ENCODE measurements at places on chromosomes 5 and 9.

- peak; percentile 25 for DNase-seq
These were observed 22.5 kb downstream of the ZNF618 start for GRCh38 chr9:113898596-113898995.

DNA sequence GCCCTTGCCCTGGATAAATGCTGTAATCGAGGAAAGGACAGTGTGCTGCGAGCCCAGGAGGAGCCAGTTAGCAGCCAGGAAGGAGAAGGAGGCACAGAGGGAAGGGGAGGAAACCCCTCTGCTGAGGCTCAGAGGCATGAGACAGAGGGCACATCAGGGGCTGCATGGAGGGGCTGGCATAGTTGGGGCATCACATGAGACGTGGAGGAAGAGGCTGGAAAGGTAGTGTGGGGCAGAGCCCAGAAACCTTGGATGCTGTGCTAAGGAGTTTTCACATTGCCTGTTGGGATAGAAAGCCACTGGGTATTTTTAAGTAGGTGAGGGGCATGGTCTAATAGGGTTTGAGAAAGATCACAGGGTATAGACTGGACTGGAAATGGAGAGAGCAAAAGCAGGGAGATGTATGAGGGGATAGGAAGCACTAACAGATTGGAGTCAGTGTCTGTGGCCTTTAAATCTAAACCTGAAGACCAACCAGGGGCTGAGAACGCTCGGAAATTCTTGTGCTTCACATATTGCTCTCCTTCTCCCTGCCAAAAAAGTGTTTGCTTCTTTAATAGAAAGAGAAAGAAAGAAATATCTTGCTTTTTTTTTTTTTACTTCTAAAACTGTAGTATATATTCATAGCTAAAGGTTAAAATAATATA lies 33.0 kb upstream of the ANGPTL2 start:
- DNase-seq, result no peak

GRCh38 chr9:78286946-78287388 lies 10.0 kb upstream of the PSAT1 start:
- no peak for DNase-seq

DNA sequence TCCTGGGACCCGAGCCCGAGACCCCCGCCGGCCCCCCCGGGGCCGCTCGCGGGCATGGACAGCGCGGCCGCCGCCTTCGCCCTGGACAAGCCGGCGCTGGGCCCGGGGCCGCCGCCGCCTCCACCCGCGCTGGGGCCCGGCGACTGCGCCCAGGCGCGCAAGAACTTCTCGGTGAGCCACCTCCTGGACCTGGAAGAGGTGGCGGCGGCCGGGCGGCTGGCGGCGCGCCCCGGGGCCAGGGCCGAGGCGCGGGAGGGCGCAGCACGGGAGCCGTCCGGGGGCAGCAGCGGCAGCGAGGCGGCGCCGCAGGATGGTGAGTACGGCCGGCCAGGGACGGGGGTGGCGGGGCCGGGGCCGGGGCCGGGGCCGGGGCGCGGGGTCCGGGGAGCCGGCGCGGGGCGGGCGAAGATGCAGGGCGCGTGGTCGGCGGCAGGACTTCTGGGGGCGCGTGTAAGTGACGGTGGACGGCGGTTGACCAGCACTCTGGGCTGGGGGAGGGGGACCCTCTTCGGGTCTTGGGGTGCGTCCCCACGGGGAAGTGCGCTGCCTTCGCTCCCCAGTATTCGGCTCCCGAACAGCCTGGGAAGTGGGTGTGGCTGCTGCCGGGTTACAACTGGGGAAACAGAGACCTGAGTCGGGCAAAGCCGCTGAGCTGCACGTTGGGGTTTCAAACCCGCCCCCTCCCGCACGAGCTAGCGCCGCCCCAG lies 520 bp downstream of the PRRX2 start:
- DNase-seq, result no peak

DNA sequence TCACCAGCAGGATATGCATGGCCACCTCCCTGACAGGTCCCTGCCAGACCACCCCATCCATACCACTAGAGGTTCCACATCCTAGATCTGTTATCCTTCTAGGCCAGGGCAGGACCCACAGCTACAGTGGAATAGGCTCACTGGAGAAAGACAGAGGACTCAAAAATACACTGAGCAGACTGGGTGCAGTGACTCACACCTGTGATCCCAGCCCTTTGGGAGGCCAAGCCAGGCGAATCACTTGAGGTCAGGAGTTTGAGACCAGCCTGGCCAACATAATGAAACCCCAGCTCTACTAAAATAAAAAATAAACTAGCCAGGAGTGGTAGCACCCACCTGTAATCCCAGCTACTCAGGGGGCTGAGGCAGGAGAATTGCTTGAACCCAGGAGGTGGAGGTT lies 56.5 kb upstream of the TESK1 start:
- DNase-seq, result no peak

- no peak for DNase-seq
These were observed 2125.8 kb upstream of the WWC1 start for GRCh38 chr5:166165596-166165995.

DNA sequence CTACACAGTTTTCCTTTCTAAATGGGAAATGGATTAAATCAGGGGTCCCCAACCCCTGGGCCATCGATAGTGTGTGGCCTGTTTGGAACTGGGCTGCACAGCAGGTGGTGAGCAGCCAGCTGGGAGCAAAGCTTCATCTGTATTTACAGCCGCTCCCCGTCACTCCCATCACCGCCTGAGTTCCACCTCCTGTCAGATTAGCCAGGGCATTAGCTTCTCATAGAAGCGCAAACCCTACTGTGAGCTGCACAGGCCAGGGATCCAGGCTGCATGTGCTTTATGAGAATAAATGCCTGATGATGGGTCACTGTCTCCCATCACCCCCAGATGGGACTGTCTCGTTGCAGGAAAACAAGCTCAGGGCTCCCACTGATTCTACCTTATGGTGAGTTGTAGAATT lies 41.2 kb upstream of the FLT4 start:
- DNase-seq, result no peak

DNA sequence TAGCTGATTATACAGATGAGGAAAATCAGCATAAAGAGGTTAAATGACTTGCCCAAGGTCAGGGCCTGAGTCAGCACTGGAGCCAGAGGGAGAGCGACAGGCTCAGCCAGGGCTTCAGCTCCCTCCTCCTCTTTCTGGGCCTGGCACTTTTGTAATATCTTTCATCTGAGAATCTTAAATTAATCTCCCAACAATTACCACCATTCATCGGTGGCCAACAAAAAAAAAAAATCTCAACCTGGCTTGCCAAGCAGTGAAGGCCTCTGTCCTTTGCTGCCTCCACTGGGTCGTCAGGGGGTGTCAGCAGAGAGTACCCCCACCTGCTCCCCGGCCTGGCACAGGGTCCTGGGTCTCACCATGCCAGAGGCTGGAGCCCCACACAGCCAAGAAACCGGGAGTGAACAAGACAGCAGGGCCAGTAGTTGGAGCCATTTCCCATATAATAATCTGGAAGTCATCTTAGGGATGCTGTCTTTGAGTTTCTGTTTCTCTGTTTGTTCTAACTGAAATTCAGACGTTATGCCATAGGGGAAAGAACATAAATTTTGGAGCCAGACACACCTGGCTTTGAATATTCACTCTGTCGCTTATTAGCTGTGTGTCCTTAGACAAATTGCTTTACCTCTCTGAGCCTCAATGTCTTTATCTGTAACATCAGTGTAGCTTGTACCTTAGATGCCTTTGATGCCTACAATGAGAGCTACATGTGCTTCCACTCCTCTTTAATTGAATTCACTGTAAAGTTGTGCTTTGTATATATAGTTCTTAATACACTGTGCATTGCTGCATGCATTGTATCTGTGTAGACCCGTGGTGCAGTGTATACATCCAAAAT lies 299.9 kb upstream of the MSX2 start:
- no peak for DNase-seq

- no peak for DNase-seq
These were observed 1180.4 kb downstream of the CDH9 start for GRCh38 chr5:25858019-25858418.

DNA sequence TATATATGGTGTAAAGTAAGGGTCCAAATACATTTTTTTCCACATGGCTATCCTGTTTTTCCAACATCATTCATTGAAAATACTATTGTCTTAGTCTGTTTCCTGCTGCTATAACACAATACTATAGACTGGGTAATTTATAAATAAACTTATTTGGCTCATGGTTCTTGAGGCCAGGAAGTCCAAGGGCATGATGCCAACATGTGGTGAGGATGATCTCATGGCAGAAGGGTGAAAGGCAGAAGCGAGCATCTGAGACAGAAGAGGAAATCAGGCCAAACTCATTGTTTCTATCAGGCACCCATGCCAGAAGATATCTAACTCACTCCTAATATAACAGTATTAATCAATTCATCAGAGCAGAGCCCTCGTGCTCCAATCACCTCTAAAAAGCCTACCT lies 42.6 kb downstream of the ANKRD55 start:
- DNase-seq, result no peak

GRCh38 chr5:61622156-61622555 lies 290.1 kb downstream of the ZSWIM6 start:
- DNase-seq, result no peak

GRCh38 chr5:156515121-156515520 lies 188.2 kb downstream of the SGCD start:
- DNase-seq, result no peak

GRCh38 chr9:128335161-128335560 lies 5.2 kb upstream of the SLC27A4 start:
- no peak for DNase-seq

DNA sequence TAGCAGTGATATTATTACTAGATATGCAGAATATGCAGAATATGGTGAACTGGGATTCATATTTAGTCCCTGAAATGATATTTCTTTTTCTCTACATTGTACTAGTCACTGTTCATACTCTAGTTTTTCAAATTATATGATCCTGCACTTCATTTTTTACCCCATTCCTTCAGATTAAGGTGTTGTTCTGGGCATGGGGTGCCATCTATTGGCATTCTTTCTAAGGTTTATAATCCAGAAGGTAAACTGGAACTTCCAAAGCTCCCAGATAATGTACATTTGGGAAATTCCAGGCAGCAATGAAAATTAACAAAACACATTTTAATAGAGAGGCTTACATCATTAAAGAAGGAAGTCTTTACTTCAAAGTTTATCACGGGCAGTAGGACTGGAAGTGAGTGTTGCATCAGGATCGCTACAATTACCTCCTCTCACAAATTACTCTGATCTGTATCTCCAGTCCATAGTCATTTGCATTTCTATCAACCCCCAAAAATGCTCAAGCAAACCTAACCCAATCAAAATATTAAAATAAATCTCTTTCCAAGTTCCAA lies 12.5 kb downstream of the RFX3 start:
- no peak for DNase-seq

DNA sequence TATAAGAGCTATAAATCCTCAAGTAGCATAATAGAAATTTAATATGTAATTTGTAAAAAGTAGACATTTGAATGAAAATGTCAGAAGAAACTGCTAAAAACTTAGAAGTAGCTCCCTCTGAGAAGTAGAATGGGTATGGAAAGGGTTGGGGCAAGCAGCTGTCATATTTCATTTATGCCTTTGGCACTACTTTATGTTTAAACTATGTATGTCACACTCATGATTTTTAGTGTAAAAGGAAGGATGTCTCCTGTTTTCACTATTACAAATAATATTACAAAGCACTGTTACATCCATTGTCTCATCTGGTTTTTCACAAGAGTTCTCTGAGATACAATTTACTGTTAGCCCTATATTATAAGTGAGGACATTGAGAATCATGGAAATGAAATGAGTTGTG lies 96.3 kb upstream of the ZNF462 start:
- no peak for DNase-seq
